ENCODE measurements at places on chromosomes 13 and 19.

- DNase-seq = no peak
Measured at GRCh38 chr13:55538424-55538823, 1602.3 kb upstream of the PRR20A start.

DNA sequence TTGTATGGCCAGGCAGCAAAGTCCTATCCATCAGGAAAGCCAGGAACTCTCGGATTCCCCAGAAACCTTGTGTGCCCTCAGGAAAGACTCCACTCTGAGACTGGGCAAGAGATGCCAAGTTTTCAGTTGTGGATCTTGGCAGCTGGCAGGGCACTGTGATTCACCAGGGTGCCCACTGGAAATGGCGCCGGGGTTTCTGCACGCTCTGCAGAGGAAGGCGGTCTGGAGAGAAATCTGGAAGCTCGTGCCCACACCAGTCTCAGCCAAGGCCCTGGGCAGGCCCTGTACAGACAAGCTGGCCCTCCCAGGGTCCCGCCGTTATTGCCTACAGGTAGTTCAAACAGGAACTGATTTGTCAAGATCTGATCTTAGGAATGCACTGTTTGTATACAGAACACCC lies 4.9 kb downstream of the NAPA start:
- no peak for DNase-seq

DNA sequence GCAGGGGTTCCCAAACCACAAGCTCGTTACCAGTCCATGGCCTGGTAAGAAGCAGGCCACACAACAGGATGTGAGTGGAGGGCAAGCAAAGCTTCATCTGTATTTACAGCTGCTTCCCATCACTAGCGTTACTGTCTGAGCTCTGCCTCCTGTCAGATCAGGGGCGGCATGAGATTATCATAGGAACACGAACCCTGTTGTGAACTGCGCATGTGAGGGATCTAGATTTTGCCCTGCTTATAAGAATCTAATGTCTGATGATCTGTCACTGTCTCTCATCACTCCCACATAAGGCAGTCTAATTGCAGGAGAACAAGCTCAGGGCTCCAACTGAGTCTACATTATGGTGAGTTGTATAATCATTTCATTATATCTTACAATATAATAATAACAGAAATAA lies 677.4 kb upstream of the SLITRK6 start:
- DNase-seq = no peak

DNA sequence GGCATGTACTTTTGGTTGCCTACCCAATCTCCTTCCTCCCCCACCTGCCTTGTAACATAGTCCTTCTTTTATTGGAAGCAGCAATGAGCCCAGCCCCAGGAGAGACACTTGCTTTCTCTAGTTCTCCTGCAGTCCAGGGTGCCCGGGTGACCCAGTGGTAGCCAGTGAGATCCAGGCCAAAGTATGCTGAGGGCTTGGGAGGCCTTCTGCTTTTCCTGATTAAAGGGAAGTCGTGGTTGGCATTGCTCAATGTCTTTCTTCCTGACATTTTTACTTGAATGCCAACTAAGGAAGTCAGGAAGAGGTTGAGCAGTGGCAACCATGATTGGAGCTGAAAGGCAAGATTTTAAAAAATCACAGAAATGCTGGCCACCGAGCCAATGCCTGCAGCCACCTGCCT lies 25.7 kb downstream of the CNMD start:
- no peak for DNase-seq

DNA sequence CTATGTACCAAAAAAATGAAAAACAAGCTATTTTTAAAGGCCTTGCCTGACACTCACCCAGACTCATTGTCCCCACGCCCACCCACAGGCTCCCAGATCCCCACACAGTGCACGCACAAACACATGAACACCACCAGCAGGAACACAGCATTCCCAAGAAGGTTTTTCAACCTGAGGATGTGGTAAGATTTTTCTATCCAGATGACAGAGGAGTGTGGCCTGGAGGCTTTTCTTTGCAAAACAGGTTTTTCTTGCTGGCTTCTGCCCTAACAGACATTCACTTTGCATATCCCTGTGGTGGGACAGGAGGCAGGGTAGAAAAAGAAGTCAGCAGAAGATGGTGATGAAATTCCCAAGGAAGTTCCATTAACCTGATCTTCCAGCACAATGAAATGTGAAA lies 97.8 kb downstream of the KLF12 start:
- DNase-seq = no peak
